ENCODE measurements at places on chromosomes 4 and X.

DNA sequence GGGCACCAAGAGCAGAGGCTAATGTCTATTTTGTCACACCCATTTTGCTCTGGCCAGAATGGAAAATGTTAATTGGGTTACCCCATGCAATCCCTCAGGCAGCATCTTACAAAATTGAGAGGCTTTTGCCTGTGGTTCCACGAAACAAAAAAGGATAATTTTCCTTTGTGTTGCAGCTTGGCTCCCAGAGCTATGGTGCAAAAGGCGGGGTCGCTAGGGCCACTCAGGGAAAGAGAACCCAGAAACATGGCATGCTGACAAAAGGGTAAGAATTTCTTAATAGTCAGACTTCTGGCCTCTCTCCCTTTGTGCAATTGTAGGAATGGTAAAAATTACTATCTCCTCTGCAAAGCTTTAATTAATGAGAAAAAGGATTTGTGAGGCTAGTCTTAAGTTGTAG, 119.6 kb upstream of the BANK1 start:
- DNase-seq, result no peak

DNA sequence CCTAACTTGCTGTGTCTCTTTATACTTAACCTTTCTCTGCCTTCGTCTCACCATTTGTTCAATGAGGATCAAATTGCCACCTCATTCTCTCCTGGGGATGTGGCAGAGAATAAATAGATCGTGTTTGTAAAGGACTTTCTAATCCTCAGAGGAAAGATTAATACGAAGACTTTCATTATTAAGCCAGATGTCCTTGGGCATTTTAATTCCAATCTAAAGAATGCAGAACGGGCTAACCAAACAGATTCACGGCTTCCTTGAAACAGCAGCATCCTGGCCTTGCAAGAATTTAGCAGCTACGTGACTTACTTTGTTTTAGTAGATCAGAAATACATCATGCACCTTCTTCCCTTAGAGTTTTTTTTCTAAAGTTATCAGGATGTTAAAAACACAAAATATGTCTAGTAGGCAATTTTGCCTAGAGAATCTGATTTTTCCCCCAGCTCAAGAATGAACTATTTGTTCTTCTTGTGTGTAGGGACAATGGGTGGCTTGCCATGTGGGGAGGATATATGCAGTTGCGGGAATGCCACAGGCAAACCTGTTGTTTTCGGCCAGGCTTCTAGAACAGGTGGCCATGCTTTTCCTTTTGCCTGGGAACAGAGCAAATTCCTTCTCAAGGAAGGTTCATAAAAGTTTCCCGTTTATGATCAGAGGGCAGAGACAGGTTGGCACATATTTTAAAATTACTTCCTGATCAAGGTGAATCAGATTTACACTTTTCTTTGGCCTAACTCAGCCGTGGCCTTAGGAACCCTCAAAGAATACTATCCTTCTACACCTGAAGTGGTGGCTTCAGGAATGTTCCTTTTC, 3.0 kb downstream of the MID1 start:
- DNase-seq, result no peak

DNA sequence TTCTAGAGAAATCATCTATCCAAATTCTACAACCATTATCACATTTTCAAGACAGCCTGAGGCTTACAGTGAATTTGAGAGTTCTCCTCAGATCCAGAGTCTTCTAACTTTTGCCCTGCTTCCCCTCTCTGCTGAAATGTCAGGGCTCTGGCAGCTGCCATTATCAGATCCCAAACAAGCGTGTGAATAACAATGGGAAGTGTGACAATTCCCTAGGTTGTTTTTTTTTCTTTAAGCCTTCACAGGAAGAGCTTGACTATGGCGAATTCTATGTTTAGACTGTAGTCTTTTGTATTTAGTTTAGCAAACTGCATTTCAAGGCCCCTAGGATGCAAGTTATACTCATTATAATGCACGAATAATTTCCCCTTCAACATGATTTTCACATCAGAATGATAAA, 61.3 kb upstream of the KDR start:
- DNase-seq, result no peak

GRCh38 chrX:44456685-44457084, 86.0 kb downstream of the FUNDC1 start:
- DNase-seq, result no peak

GRCh38 chr4:84218031-84218430, 281.1 kb downstream of the NKX6-1 start:
- DNase-seq, result no peak
